ENCODE measurements at places on chromosomes 5 and 9. TPM values are rescaled to one million over a fixed set of nuclear protein-coding genes. Genes with fewer than 3 reads are reported as not detected.

Gene TMEM171
- not detected for total RNA-seq

Gene IL5
- 1.3 TPM for total RNA-seq

Gene FRMD3
- total RNA-seq: 0.38 TPM

Gene UBE2QL1
- total RNA-seq: 0.28 TPM

Gene PDGFRB
- total RNA-seq: 0.34 TPM

Gene FST
- 1.1 TPM for total RNA-seq

Gene CCNG1
- total RNA-seq: 261 TPM

Gene LSM11
- total RNA-seq: 7.4 TPM

Gene ODF2
- 87.3 TPM for total RNA-seq

Gene ENTPD2
- total RNA-seq: 0.28 TPM

Gene GPX8
- not detected for total RNA-seq

Gene SHOC1
- total RNA-seq: not detected

Gene PCDHB2
- not detected for total RNA-seq

Gene GLDC
- 5.2 TPM for total RNA-seq

Gene RBM18
- 35.8 TPM for total RNA-seq

Gene SV2C
- 0.23 TPM for total RNA-seq

Gene GRIN1
- total RNA-seq: 0.38 TPM

GRCh38 chr9:96719921-96720320, 58.0 kb downstream of the ZNF510 start:
- H3K4me1 ChIP-seq: peaks cover 10% of the 10 kb centered on the region
- H3K27me3 ChIP-seq: peaks cover 48% of the 10 kb centered on the region
- no peak overlapping the region for H3K27ac ChIP-seq
- H3K36me3 ChIP-seq: peaks cover 9% of the 10 kb centered on the region

- H3K4me1 ChIP-seq: peaks cover 14% of the 10 kb centered on the region
- peak overlapping the region; percentile 39 for H3K4me3 ChIP-seq
- no peaks in the 10 kb centered on the region for H3K36me3 ChIP-seq
- no peak overlapping the region for H3K27ac ChIP-seq
- H3K27me3 ChIP-seq: peaks cover 44% of the 10 kb centered on the region
These were observed 28.8 kb upstream of the CDC23 start for GRCh38 chr5:138241688-138242571.

DNA sequence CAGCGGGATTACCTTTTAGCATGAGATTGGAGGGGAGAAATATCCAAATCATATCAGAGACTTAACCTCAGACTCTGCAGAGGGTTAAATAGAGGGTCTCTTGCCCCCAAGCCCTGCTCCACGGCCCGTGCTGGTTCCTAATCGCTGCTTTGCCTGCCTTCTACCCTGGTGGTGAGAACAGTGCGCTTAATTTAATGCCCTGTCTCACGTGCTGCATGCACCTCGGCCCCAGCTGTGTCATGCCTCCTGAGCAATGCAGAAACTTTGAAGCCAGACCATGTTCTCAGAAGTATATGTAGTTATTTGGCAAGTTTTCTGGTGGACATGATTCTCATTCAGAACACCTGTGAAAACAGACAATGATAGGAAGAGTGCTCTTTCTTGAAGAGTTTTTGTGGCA, 1.4 kb downstream of the OTULIN start:
- no peaks in the 10 kb centered on the region for H3K27me3 ChIP-seq
- H3K4me1 ChIP-seq: peaks cover 84% of the 10 kb centered on the region
- peak; percentile 65 for DNase-seq
- peak overlapping the region; percentile 89 for H3K4me3 ChIP-seq
- H3K27ac ChIP-seq: peak overlapping the region; percentile 97
- H3K36me3 ChIP-seq: peaks cover 10% of the 10 kb centered on the region

- H3K27ac ChIP-seq: no peak overlapping the region
- H3K4me1 ChIP-seq: no peaks in the 10 kb centered on the region
- no peak for DNase-seq
- no peak overlapping the region for H3K4me3 ChIP-seq
- H3K27me3 ChIP-seq: peaks cover 14% of the 10 kb centered on the region
- H3K36me3 ChIP-seq: no peaks in the 10 kb centered on the region
These were observed 25.8 kb upstream of the RNF130 start for GRCh38 chr5:180097163-180097894.

DNA sequence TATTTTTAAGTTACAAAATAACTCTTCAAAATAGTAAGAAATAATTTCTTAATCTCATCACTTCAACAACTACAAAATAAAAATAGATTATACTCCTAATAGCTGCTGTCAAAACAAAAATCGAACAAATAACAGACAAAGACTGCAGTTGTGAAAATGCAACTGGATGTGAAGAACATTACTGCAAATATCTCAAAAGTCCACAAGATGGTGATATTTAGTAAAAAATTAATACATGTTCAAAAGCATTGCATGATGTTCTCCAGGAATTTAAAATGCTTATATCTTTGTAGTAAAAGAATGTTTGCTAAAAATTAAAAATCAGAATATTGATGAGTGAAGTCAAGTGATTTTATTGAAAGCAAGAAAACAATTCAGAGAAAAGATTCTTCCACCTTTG, 66.2 kb downstream of the MPDZ start:
- H3K36me3 ChIP-seq: no peaks in the 10 kb centered on the region
- H3K27ac ChIP-seq: no peak overlapping the region
- no peak overlapping the region for H3K4me3 ChIP-seq

- H3K4me1 ChIP-seq: no peaks in the 10 kb centered on the region
- no peak overlapping the region for H3K4me3 ChIP-seq
- DNase-seq: no peak
- H3K27me3 ChIP-seq: peaks cover 8% of the 10 kb centered on the region
- H3K27ac ChIP-seq: no peak overlapping the region
These were observed 851.7 kb upstream of the DMAC1 start for GRCh38 chr9:8651070-8651845.

DNA sequence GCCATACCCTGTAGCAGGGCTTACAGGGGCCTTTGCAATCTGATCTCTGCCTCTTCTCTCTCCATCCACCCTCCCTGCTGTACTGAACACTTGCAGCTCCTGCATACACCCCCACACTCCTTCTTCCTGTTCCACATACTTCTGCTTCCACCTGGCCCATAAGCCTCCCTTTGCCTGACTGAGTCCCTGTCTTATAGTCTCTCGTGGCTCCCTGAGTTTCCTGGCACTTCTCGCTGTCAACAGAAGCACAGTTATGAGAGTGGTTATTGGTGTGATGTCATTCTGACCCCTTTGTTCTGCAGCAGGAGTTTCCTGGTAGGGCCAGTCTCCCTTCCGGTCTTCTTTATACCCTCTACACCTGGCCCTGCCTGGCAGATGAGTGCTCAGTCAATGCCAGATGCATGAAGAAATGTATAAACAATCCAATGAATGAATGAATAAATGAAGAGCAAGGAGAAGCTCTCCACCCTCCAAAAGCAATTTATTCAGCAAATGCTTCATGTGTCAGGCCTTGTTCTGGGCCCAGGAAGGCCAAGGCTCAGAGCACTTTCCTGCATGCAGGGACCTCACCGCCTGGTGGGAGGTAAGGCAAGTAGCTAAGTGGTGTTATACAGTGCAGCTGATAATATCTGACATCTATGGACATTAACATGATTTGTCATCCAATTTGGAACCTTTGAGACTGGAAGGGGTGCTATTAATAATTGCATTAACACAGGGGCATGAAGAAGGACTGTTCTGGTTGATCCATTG, 20.5 kb upstream of the CSF1R start:
- no peak overlapping the region for H3K27ac ChIP-seq
- no peak overlapping the region for H3K4me3 ChIP-seq
- no peaks in the 10 kb centered on the region for H3K4me1 ChIP-seq
- DNase-seq: no peak
- no peaks in the 10 kb centered on the region for H3K36me3 ChIP-seq
- no peaks in the 10 kb centered on the region for H3K27me3 ChIP-seq

GRCh38 chr5:111422245-111422644, 90.1 kb downstream of the STARD4 start:
- H3K4me1 ChIP-seq: peaks cover 13% of the 10 kb centered on the region
- peaks cover 5% of the 10 kb centered on the region for H3K36me3 ChIP-seq
- DNase-seq: no peak
- H3K27me3 ChIP-seq: no peaks in the 10 kb centered on the region
- H3K4me3 ChIP-seq: no peak overlapping the region

- H3K27me3 ChIP-seq: no peaks in the 10 kb centered on the region
- no peak overlapping the region for H3K4me3 ChIP-seq
- no peak for DNase-seq
- H3K27ac ChIP-seq: no peak overlapping the region
These were observed 31.0 kb downstream of the CYSTM1 start for GRCh38 chr5:140205952-140206351.

DNA sequence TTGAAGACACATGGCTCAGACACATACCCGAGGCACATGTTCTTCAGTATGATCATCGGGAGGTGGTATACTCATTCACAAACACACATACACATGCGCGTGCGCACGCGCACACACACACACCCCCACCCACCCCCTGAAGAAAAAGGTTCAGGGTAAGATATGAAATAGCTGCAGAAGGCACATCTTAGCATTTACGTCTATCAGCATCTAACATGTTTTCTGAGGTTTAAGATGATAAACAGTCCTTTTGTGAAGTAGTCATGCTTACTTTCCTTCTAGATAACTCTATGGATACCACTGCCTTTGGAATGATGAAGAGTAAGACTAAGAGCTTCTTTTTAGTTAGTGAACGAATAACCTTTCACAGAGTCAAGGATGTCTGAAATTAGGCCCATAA, 105.1 kb upstream of the GNA14 start:
- peaks cover 1% of the 10 kb centered on the region for H3K36me3 ChIP-seq
- no peak for DNase-seq
- no peaks in the 10 kb centered on the region for H3K27me3 ChIP-seq
- no peak overlapping the region for H3K4me3 ChIP-seq

GRCh38 chr9:19926774-19927173, 137.9 kb upstream of the SLC24A2 start:
- no peak for DNase-seq
- H3K27me3 ChIP-seq: peaks cover 18% of the 10 kb centered on the region

- no peak for DNase-seq
- no peak overlapping the region for H3K4me3 ChIP-seq
- H3K4me1 ChIP-seq: peaks cover 13% of the 10 kb centered on the region
- H3K27ac ChIP-seq: no peak overlapping the region
These were observed 83.0 kb upstream of the IFNE start for GRCh38 chr9:21565155-21565554.

GRCh38 chr9:30089428-30089827, 2295.0 kb upstream of the ACO1 start:
- no peak for DNase-seq
- H3K4me1 ChIP-seq: no peaks in the 10 kb centered on the region
- H3K27me3 ChIP-seq: no peaks in the 10 kb centered on the region
- no peak overlapping the region for H3K27ac ChIP-seq
- no peaks in the 10 kb centered on the region for H3K36me3 ChIP-seq

DNA sequence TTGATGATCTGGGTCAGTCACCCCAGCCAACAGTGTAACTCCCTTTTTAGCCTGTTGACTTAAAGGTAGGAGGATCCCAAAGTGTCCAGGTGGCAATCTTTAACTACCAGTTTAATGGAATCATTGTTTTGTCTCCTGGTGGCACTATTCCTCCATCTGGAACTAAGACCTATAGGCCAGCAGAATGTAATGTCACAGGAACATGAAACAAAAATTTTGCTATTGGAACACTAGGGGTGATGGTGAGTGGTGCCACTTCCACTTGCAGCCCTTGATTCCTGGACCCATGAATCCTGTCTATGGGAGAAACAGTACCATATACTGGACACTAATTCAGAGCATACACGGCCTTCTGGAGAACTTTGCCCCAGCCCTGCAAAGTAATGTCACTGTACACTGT, 219.5 kb upstream of the RASA1 start:
- DNase-seq: no peak
- H3K27me3 ChIP-seq: no peaks in the 10 kb centered on the region
- no peak overlapping the region for H3K27ac ChIP-seq
- no peak overlapping the region for H3K4me3 ChIP-seq
- peaks cover 2% of the 10 kb centered on the region for H3K36me3 ChIP-seq

GRCh38 chr9:134459164-134459563, 132.9 kb downstream of the RXRA start:
- peaks cover 8% of the 10 kb centered on the region for H3K4me1 ChIP-seq
- no peak overlapping the region for H3K27ac ChIP-seq
- no peak overlapping the region for H3K4me3 ChIP-seq
- no peaks in the 10 kb centered on the region for H3K27me3 ChIP-seq
- no peaks in the 10 kb centered on the region for H3K36me3 ChIP-seq
- no peak for DNase-seq

DNA sequence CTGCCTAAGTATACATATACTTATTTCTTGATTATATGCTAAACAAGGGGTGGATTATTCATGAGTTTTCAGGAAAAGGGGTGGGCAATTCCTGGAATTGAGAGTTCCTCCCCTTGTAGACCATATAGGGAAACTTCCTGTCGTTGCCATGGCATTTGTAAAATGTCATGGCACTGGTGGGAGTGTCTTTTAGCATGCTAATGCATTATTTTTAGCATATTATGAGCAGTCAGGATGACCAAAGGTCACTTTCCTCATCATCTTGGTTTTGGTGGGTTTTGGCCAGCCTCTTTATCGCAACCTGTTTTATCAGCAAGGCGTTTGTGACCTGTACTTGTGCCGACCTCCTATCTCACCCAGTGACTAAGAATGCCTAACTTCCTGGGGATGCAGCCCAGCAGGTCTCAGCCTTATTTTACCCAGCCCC, 80.9 kb downstream of the ALDH7A1 start:
- peaks cover 14% of the 10 kb centered on the region for H3K4me1 ChIP-seq
- DNase-seq: no peak
- no peaks in the 10 kb centered on the region for H3K27me3 ChIP-seq

DNA sequence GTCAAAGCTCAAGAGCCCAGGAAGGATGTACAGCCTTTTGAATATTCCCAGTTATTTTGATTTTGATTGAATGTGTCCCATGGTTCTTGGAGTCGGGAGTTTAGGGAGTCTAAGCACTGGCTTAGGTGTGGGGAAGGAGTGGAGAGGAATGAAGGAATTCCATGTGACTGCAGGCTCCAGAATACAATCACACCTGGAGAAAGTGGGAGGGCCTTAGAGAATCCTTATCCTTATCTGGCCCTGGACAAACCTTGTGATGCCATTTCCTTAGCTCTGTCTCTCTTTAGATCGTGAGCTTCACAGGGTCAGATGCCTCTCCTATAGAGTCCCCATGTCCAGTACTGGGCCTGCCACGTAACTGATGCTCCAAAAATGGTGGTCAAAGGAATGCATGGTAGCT, 4.2 kb upstream of the EEIG1 start:
- peaks cover 29% of the 10 kb centered on the region for H3K4me1 ChIP-seq
- DNase-seq: no peak
- H3K4me3 ChIP-seq: no peak overlapping the region
- no peaks in the 10 kb centered on the region for H3K36me3 ChIP-seq
- H3K27me3 ChIP-seq: no peaks in the 10 kb centered on the region
- H3K27ac ChIP-seq: no peak overlapping the region

DNA sequence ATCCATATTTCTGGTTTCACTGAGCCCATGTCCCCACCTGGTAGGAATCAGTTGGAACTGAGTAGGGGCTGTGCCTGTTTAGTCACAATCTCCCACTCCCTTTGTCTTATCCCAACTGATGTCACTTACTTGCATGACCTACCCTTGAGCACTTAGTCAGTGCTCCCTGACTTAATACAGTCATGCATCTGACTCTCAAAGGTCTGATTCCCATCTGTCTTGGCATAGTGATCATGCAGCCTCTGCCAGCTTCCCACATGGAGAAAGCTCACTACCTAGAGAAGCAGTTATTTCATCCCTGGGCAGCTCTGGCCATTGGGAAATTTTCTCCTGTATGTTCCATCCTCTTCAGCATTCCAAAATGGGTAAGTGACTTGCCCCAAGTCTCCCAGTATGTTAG, 24.8 kb downstream of the ABLIM3 start:
- peaks cover 5% of the 10 kb centered on the region for H3K27me3 ChIP-seq
- no peaks in the 10 kb centered on the region for H3K4me1 ChIP-seq
- no peak for DNase-seq
- H3K4me3 ChIP-seq: no peak overlapping the region
- H3K27ac ChIP-seq: no peak overlapping the region

GRCh38 chr5:130141659-130142320, 237.5 kb downstream of the CHSY3 start:
- H3K4me1 ChIP-seq: no peaks in the 10 kb centered on the region
- H3K27me3 ChIP-seq: no peaks in the 10 kb centered on the region
- peak; percentile 3 for DNase-seq
- H3K36me3 ChIP-seq: no peaks in the 10 kb centered on the region

All from activated T-cell treated with anti-CD3 and anti-CD28 coated beads, Interleukin-2, amount 50 U/mL, for 72 hours (primary cell).